ENCODE measurements at places on chromosomes 1 and 21.

- no peak for DNase-seq
These were observed 96.5 kb upstream of the BTG3 start for GRCh38 chr21:17709266-17709611.

DNA sequence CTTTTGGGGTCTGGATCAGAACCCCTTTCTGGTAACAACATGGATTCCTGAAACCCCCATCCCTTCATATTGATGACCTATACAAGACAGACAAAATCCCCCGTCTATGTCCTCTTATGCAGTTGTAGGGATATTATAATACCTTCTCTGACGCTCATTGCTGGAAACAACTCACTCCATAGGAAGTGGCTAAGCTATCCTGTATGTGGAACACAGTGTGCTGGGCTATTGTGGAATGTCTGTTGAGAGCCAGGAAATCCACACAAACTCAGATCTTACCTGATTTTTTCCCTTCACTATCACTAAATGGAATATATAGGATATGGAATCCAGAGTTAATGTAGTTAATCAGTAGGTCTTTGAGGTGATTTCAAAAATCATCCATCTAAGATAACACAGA is 17.7 kb upstream of the PIK3R3 start:
- DNase-seq: no peak

DNA sequence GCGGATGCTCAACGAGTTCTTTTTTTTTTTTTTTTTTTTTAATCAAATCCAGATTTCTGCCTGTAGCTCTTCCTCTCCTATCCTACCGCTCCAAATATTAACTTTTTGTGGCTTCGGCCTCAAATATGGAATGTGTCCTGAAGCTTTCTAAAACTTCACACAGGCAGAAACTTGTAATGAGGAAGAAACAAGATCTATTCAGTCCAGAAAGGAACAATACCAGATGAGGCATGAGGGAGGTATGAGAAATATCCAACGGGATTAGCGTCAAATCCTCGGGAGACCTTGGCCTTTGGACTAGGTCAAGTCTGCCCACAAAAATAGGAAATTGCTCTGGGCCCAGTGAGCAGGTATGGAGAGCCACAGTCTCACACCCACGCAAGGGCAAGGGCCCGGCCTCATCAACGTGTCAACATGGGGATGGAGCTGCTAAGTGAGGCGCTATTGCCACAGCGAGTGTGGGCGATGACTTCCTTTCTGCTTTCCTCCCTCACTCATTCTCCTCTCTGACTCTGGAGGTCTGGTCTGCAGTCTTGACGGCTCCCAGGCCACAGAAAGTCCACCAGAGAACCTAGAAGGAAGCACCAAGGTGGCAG is 66.6 kb downstream of the BCAR3 start:
- no peak for DNase-seq

DNA sequence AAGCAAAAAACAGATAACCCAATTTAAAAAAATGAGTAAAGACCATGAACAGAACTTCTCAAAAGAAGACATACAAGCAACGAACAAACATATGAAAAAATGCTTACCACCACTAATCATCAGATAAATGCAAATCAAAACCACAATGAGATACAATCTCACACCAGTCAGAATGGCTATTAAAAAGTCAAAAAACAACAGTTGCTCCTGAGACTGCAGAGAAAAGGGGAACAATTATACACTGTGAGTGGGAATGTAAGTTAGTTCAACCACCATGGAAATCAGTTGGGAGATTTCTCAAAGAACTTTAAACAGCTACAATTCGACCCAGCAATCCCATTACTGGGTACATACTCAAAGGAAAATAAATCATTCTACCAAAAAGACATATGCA is 131.6 kb downstream of the PTGER3 start:
- DNase-seq: no peak

DNA sequence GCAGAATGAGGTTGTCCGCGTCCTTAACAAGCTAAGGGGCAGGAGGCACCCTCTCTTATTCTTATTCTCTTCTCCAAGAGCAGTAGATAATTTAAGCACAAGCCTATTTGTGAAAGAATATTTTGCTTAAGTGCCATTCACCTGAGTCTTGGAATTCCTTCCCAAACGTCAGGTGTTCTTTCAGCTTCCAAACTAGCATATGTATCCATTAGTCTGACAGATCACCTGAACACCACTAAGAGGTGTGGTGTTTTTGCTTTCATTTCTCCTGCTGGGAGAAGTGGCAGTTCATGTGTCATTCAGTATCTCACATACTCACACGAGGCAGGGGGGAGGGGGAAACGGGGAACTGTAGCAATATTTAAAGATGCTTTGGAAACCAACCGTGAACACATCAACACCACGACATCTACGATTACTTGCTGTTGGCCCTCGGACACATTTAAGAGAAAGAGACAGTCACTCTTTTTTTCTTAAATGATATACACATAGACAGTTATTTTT is 45.5 kb upstream of the RBM15 start:
- no peak for DNase-seq

- DNase-seq: no peak
These were observed 25.6 kb downstream of the TRABD2B start for GRCh38 chr1:47971385-47972160.

GRCh38 chr1:167477986-167478385 is 40.3 kb downstream of the CD247 start:
- DNase-seq: no peak

DNA sequence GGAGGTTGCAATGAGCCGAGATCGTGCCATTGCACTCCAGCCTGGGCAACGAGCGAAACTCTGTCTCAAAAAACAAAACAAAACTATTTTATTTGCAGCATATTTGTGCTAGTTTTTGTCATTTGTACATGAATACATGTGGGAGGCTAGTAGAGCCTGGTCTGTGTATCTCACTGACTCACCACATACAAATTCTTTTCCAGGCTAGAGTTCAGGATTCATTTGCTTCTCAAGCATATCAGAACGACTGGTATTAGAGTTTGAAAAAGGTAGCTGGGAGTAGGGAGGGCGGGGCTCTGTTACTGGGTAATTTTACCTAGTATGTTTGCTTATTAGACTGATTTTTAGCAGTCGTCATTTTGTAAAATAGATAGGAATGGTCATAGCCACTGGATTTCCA is 4.5 kb upstream of the TOR3A start:
- no peak for DNase-seq

- DNase-seq: no peak
These were observed 7.0 kb downstream of the EPB41 start for GRCh38 chr1:28921286-28921869.

- no peak for DNase-seq
These were observed 19.6 kb downstream of the BACE2 start for GRCh38 chr21:41187537-41188025.

GRCh38 chr21:33169359-33169758 is 60.4 kb upstream of the IFNAR2 start:
- no peak for DNase-seq

DNA sequence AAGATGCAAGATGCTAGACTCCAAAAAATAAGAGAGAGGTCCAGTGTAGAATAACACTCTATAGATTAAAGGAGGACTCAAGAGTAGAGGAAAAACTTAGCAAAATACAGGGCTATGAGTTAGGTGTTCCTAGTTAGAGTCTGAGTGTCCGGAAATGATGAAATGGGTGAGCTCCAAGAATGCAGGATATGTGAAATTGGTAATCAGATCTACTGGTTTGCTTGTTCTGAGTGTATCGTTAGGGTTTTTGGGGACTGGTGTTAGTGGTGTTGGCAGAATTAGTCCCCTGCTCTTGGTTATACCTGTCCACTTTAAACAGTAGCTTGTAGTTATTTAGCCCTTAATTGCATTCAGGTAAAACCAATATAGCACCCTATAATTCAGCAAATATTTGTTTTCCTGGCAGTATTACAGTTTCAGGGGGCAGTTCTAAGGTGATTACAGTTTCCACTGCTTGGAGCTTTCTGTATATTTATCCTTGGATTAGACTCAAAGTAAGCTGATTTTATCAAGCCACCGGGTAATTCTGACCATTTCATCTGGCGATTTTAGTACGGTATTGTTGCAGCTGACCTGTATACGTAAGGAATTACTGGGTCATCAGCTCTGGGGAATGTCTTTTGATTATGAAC is 332.7 kb downstream of the CHRM3 start:
- peak; percentile 12 for DNase-seq

GRCh38 chr21:25578056-25578961 is 29.0 kb downstream of the MRPL39 start:
- DNase-seq: no peak

GRCh38 chr1:30385246-30385995 is 338.0 kb downstream of the MATN1 start:
- no peak for DNase-seq

GRCh38 chr1:29332204-29332603 is 95.9 kb downstream of the PTPRU start:
- no peak for DNase-seq

GRCh38 chr1:26799479-26800142 is 11.9 kb downstream of the PIGV start:
- DNase-seq: no peak

DNA sequence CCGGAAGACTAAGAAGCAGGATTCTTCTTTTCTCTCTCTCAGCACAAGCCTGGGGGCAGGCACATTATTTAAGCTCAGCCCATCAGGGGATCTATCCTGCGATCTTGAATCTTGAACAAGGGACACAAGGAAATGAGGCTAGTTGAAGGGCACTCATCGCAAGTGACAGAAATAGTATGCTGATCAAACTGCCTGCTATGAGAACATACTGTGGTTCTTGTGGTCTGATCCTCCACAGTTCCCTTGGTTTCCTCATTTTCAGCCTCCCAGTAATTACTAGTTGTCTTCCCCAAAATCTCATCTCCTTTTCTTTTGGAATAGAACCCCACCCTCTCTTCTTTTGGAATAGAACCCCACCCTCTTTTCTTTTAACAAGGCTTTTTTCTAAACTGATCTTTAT is 6.5 kb downstream of the ANKRD45 start:
- no peak for DNase-seq

GRCh38 chr1:67838180-67838910 is 5.1 kb upstream of the GNG12 start:
- no peak for DNase-seq

DNA sequence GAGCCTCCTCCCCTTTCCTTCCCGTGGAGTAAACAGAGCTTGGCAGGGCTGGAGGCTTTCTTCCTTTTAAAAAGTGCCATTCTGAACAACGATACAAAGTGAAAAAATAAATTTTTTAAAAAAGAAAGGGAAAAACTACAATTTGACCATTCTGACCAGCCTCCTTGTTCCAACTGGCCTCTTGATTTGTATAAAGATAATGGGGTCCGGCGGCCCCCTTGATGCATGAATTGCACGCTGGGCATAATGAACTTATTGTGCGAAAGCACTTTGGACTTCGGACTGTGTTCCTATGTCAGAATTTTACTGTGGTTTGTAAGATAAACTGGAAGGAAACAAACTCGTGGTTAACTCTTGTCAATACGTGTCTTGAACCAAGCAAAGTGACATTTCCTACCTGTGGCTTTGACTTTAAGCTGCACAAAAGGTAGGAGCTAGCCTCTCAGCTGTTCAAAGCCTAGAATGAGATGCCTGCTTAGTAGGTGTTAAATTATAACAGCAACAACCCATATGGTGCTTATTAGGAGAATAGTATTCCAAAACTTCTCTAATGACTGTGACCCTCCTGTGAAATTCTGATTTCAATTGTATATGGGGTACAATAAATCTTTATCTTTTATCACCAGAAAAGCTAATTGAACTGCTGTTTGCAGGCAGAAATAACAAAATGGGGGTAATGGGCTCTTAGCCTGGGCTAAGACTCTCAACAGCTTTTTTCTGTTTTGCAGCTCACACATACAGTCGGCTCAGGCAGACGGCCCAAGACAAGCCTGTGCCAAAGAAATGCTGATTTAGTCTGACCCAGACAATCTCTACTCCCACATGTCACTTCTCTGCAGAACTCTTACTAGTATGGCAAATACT is 9.3 kb downstream of the IRF2BP2 start:
- peak; percentile 69 for DNase-seq

DNA sequence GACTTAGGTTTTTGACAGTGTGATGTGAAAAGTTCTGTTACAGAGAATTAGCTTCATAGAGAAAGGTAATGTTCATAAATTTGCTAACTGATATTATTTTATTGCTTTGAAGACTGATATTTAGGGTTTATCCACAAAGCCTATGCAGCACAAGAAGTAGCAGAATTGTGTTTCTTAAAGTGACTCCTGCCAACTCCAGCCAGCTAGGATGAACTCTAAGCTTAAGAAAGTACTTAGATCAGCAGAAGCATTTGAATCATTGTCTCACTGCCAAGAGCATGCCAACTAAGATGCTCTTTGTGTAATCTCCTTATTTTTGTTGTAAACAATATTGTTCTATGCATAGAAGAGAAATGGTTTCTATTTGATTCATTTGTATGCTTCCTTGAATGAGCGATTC is 589.4 kb upstream of the ADGRL4 start:
- no peak for DNase-seq

DNA sequence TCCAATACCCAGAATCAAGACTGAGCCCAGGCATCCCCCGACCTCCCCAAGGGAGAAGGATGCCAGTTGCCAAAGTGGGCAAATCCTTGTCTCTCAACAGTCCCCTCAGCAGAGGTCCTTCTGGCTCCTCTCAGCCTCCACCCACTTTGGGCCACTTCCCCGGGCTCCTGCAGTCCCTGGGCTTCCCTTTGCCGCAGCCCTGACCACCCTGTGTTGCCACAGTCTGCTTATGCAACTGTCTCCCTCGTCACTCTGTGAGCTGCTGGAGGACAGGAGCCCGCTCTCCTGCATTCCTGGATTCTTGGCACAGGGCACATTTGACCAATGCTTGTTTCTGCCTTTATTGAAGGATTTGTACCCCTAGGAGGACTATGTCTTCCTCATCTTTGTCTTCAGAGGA is 2.9 kb upstream of the LRP8 start:
- peak; percentile 24 for DNase-seq

GRCh38 chr1:229203030-229203751 is 67.7 kb upstream of the RAB4A start:
- peak; percentile 9 for DNase-seq

GRCh38 chr1:153796786-153797659 is 21.8 kb downstream of the SLC27A3 start:
- peak; percentile 83 for DNase-seq

DNA sequence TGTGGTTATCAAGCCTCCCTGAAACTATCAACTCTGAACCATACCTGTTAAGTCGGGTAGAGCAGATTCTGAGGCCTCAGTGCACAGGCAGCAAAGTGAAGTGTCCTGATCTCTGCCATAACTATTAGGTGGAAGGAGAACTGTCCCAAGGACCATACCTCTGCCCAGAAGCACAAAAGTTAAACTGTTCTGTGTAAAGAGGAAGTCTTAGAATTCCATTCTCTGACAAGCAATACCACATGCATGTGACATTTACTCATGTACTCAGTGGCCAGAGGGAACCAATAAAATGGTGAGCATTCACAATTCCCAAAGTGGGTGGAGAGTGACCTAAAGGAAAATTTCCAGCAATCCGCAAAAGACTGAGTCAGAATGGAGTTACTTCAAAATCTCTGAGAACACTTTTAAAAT is 61.0 kb downstream of the TOR3A start:
- DNase-seq: no peak

GRCh38 chr1:155322571-155322952 is 1.9 kb downstream of the RUSC1 start:
- no peak for DNase-seq

DNA sequence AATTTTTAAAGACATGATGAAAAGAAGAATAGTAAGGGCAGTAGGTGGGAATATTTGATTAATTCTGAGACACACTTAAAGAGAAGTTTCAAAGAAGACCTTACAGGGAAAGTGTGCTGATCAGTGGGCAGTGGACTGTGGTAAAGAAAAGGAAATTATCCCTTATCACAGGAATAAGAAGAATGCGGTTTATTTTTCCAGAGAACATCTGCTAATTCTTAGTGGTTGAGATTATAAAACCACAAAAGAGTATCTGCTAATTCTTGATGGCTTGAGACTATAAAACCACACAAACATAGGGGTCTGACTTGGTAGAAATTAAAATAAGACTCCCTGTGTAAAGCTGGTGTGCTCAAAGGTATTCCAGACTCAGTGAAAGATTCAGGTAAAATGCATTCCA is 60.0 kb upstream of the KCTD3 start:
- no peak for DNase-seq
